Glomerular endothelial cell (primary cell): ENCODE measurements at places on chromosomes 16 and 17.

GRCh38 chr17:67725807-67726206, 8.1 kb downstream of the NOL11 start:
- no peak for DNase-seq

- no peak for DNase-seq
Measured at GRCh38 chr17:58165981-58166380, 801 bp upstream of the OR4D2 start.

DNA sequence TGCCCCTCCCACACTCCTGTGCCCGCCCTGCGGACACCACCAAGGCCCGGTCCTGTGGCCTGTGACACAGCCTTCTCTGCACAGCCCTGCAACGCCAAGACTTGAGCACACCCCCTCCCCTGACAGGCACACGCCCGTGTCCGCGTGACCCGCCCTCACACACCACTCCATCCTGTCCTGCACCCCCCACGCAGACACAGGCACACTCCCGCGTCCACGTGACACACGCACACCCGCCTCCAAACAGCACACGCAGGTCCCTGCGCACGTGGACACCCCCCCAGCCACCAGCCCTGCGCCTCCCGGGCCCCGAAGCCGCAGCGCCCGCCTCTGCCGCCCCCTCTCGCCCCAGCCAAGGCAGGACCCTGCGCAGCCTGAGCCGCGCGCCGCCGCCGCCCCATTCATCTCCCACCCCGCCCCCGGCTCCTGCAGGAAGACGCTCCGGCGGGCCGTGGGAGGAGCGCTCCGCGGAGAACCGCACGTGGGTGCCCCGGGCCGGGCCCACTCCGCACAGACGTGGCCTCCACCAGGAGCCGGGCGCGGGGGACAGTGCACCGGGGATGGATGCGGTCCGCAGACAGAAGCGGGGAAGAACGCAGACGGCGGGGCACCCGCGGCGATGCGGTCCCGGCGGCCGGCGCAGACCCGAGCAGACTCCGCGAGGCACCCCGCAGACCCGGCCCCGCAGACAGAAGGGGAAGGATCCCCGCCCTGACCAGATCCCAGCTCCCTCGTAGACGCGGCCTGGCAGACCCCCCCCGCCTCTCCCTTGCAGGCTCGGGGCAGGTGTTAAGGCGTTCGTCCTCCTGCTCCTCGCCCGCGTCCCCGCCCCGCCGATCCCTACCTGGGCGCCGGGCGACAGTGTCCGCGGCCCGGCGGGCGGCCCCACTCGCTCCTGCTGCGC, 506 bp downstream of the CAMKK1 start:
- no peak for DNase-seq

GRCh38 chr17:80868022-80868609, 123.5 kb upstream of the CHMP6 start:
- DNase-seq, result no peak

DNA sequence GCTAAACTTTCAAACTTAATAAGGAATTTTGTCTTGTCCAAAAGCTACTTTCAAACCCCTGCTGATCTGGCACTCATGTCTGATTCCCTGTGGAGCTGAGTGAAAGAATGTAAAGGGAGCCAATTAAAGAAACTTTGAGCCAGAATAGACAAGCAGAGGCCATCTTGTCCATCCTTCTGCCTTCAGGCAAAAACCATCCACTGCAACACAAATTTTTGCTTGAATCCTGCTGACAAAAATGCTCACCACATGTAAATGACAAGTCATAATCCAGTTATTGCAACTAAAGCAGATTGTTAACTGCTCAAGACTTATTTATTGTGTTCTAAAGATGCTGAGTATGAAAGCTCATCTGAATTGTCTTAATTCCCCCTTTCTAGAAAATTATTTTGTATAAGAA, 124.0 kb upstream of the HLF start:
- DNase-seq, result no peak

GRCh38 chr17:82023447-82024241, 539 bp downstream of the LRRC45 start:
- DNase-seq, result no peak

DNA sequence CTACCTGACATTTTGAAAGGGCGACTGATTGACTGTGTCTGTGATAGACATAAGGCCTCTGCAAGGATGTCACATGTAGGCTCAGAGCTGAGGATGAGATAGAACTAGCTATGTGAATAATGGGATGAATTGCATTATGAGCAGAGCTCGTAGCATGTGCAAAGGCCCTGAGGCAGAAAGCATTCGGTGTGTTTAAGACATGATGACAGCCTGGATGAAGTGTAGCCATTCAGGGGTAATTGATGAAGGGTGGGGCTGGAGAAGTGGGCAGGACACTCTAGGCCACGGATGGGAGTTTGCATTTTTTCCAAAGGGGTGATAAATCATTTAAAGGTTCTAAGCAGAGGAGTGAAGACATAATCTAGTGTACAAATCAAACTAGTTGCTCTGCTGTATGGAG, 62.6 kb downstream of the USP43 start:
- DNase-seq, result no peak

- no peak for DNase-seq
Measured at GRCh38 chr17:55576996-55577586, 65.8 kb upstream of the SMIM36 start.

DNA sequence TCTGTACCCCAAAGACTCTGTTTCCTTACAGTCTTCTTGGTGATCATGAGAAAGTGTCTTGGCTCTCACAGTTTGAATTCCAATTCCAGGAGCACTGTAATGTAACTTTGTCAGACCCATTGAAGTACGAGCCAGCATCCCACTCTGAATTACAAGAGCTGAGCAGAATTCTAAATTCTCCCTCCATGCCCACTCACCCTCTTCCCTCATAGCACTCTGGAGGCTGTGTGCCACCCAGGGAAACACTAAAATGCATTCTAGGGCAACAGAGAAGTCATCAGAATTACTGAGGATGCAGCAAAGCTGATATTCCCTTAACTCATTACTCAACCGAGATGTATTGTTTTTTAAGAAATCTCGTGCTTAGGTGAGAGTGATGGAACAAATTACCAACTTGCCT, 154.1 kb downstream of the SHISA9 start:
- DNase-seq, result no peak

- no peak for DNase-seq
Measured at GRCh38 chr16:79003026-79003609, 597.4 kb downstream of the MAF start.

GRCh38 chr16:88072571-88073001, 121.4 kb downstream of the BANP start:
- DNase-seq, result no peak

DNA sequence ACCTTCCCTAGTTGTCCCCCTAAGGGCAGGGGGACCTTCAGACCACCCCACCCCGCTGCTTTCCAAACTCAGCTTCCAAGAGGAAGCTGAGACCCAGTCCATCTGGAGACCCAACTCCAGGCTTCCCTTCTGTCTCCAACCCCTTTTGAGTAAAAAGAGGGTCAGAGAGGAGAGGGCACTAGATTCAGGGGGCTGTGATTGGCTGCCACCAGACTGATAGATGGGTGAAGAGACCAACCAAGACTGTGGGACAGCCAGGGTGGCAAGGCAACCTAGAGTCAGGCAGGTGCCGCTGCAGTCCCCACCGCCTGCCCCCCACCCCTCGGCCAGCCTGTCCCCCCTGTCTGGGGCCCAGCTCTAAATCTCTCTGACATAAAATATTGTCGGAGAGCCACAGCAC, 92.5 kb downstream of the SDK2 start:
- no peak for DNase-seq
